ENCODE measurements at places on chromosomes 11 and 22.

DNA sequence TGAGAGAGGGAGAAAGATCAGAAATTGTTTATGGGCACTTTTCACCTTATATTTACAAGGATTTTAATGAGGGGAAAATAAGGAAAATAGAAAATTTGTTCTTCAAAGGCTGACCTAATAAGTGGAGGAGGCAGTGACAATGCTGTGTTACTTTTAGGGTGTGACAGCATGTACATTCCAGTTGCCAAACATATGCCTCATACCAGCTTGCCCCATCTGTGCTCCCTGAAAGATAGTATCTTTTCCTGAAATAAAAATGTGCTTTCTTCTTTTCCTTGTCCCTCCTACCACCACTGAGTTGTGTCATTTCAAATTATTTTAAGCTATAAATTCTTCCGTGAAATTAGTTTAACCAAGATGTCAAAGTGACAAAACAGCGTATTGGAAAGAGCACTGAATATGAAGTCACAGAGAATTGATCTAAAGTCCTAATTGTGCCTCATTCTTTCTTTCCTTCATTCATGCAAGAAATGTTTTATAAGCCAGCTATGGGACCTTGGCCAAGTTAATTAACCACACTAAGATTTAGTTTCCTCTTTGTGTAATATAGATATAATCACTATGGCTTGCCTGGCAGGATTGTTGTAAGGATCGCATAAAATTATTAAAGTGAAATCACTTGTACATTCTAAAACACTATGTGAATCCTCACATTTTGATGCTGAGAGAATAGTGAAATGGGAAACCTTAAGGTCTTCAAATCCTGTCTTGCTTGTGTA is 1307.5 kb upstream of the TENM4 start:
- DNase-seq = no peak

DNA sequence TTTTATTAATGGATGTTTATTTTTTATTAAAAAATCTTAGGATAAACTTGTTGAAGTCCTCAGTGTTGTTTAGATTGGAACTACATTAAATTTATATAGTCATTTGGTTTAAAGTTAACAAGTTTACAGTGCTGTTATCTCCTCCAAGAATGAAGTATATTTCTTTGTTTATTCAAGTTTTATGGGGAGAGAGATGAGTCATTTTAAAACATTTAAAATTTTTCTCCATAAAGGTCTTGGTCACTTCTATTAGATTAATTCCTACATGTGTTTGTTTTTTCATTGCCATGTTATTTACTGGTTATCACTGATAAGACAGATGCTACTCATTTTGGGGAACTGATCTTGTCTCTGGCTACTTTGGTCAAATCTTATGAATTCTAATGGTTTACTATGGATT is 429.6 kb downstream of the METTL15 start:
- no peak for DNase-seq

GRCh38 chr11:1796413-1797011 is 32.8 kb upstream of the CTSD start:
- no peak for DNase-seq

DNA sequence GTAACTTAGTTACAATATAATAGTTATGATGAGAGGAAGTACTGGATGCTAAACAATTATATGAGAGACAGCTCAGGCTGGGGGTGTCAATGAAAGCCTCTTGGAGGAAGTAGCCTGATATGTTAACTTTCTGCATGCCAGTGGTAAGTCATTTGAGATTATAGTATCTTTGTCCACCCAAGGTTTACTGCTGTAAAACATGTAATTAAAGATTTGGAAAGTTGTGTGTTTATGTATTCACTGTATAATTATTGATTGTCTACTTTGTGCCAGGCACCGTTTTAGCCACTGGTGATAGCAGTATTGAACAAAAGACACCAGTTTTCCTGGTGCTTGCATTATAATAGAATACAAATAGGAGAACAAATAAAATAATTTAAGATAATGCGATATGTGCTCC is 624 bp upstream of the DNAJB7 start:
- no peak for DNase-seq

GRCh38 chr22:27662359-27663301 is 138.9 kb downstream of the MN1 start:
- DNase-seq = no peak

- DNase-seq = no peak
Measured at GRCh38 chr11:6094186-6094585, 13.3 kb upstream of the OR56B4 start.

DNA sequence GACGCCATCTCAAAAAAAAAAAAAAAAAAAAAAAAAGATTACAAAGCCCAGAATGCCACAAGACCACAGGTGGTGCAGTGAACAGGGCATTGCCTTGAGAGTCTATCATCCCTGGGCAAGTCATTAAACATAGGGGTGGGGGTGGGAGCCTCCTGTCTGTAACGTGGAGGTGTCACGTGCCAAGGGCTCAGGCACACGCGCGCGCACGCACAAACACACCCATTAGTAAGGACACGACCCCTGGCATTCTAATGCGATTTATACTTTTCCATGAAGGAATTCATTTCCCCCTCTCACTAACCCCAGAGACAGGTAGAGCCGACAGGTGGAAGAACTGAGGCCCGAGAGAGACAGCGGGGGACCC is 5.8 kb upstream of the GCAT start:
- no peak for DNase-seq

GRCh38 chr11:3796801-3797328 is 489 bp downstream of the NUP98 start:
- DNase-seq = no peak

GRCh38 chr11:67468456-67468758 is 644 bp downstream of the TMEM134 start:
- DNase-seq = no peak

DNA sequence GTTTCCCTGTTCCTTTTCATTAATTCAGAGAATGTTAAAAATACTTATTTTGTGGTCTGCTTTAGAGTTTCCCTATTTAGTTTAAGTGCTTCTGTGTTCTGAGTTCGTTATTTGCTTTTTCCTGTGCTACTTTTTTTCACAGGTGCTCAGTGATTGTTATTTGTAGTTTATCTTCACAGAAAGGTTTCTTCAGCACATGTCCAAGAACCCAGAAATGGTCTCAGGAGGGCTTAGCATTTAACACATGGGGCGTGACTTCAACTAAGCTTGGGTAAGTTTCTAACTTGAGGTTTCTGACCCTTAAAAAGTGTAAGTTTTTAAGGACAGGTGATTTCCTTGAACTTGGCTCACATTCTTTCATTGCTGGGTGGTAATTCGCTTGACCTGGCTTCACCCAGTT is 157.3 kb downstream of the AASDHPPT start:
- DNase-seq = no peak

DNA sequence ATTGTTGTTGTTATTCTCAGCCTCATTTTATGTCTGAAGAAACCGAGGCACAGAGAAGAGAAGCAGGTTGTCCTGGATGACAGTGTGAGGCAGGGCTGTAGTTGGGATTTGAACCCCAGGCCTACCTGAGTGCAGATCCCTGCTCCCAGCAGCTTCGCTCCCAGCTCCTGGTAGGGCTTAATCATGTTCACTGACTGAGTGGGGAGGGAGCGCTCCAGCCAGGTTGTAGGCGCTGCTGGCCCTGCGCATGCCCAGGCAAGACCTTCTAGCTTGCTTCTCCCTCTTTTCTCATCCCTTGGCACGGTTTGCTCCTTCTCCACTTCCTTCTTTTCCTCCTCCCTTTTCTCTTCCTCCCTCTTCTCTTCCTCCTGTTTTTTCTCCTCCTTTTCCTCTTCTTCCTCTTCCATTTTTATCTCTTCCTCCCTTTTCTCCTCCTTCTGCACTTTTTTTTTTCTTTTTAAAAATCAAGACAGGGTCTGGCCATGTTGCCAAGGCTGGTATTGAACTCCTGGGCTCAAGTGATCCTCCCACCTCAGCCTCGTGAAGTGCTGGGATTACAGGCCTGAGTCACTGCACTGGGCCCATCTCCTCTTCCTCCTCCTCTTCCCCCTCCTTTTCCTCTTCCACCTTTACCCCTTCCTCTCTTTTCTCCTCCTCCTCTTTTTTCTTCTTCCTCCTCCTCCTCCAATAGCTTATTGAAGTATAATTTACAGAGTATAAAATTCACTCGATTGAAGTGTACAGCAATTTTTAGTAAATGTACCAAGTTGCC is 109.3 kb downstream of the KIAA1671 start:
- no peak for DNase-seq

DNA sequence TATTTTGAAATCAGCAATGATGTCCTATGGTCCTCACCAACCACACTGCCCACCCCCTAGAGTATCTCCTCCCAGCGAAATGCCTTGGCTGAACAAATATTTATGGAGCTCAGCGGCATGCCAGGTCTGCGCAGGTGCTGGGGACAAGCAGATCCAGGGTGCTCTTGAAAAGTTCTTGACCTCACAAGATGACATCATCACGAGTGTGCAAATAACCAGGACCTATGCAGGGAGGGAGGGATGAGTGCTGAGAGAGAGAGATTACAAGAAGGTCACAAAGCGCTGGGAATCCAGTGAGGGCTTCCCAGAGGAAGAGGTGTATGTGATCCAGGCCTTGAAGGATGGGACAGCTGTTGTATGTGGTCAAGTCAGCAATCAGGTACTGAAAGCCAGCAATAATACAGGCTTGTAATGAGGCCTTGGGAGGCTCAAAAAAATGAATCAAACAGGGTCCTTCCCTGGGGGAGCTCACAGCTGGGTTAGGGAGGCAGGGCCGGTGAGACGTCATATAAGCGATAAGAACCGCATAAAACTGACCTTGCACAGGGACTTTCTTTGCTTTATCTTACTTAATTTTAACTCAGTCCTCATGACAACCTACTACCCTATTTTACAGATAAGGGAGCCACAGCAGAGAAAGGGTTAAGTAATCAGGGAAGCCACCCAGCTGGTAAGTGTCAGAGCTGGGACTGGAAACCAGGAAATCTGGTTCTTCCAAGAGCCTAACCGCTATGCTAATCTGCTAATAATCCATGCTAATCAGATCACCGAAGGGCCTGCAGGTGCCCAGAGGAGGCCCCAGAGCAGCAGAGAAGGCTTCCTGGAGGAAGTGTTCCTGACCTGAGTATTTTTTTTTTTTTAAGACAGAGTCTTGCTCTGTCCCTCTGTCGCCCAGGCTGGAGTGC is 8.2 kb downstream of the ARRB1 start:
- no peak for DNase-seq
